ENCODE measurements at places on chromosomes 5 and 9.
A peak's percentile ranks its signal among the peaks of the same experiment; 100 is the strongest.

- DNase-seq, result no peak
These were observed 26.2 kb downstream of the ANGPTL2 start for GRCh38 chr9:127096208-127096607.

DNA sequence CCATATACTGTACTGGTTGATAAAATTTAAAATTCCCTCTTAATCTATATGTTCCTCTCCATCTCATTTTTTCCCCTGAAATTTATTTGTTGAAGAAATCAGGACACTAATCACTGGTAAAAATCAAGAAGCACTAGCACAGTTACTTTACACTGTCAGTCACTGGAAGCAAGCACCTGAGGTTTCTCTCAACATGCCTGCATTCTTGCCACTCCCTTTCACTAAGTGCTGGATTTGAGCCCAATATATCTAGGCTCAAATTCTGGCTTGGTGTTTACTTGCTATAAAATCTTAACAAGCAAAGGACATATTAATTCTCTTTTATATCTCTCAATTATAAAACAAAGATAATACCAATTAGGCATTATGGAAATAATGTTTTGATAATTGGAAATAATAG lies 58.6 kb downstream of the DIAPH1 start:
- no peak for DNase-seq

- peak; percentile 52 for DNase-seq
These were observed 12.0 kb downstream of the GPSM1 start for GRCh38 chr9:136339173-136339957.

DNA sequence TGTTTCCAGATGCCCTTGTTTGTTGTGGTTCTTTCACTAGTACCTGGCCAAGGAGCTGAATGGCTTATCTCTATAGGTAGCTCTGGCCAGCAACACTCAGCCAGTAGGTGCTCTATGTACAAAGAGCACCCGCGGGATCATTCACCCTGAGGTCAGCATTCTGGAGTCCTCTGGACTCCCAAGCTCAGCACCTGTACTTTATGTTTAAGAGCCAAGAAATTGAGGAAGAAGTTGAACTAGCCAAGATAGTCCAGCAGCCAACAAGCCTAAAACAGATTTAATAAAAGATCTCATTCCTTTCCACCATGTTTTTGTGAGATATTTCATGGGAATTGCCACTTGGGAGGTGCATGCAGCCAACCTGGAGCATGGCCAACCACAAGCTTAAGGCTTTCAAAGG lies 242.6 kb upstream of the PAPPA start:
- DNase-seq, result no peak

DNA sequence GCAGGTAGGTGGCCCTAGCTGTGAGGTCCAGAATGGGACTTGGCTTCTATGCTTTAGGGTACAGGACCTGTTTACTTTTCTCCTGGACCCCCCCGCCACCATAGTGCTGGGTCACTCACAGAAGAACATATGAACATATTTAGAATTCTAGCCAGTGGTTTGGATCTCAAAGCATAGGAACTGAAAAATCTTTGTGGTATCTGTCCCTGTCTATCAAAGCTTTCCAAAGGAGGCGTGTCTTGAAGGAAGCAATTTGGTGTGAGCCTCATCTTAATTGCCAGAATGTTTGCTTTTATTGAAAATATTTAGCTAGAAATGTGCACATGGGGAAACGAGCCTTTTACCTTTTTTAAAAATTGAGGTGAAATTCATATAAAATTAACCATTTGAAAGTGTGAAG lies 6.2 kb downstream of the PHF2 start:
- no peak for DNase-seq

- peak; percentile 5 for DNase-seq
These were observed 66.9 kb upstream of the DNAH5 start for GRCh38 chr5:14011089-14012020.

DNA sequence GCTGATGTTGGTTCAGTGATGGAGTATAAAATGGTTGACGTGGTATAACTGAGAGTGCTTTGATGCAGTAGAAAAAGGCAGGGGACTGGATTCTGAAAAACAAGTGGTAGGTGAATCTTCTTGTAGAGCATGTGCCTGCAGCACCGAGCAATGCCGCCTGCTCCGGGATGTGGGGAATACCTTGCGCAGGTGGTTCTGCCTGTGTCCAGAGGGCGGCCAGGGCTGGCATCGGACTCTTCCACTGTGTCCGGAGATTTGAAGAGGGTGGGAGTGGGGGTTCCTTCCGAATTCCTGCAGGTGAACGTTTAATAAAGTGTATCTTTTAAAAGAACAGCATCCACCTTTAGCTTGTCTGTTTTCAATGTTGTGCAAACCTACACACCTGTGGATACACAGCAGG lies 238.0 kb downstream of the FANCC start:
- DNase-seq, result no peak

- no peak for DNase-seq
These were observed 73.8 kb downstream of the LHFPL2 start for GRCh38 chr5:78574731-78575161.

- DNase-seq, result no peak
These were observed 95.0 kb downstream of the CRB2 start for GRCh38 chr9:123450996-123451395.

GRCh38 chr5:149284501-149284900 lies 12.8 kb downstream of the AFAP1L1 start:
- DNase-seq, result no peak

DNA sequence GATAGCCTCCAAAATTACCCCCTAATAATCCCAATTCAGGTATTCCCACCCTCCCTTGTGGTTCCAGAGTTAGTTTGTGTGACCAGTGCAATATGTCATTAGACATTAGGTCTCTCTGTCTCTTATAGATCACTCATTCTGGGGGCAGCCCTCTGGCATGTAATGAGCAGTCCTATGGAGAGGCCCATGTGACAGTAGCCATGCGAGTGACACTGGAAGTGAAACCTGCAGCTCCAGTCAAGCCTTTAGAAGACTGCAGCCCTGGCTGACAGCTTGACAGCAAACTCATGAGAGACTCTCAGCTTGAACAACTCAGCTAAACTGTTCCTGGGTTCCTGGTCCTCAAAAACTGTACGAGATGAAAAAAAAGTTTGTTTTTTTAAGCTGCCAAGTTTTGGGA lies 54.0 kb upstream of the HSPB3 start:
- DNase-seq, result no peak

- no peak for DNase-seq
These were observed 9.7 kb upstream of the RNU6ATAC start for GRCh38 chr9:134174073-134174449.

DNA sequence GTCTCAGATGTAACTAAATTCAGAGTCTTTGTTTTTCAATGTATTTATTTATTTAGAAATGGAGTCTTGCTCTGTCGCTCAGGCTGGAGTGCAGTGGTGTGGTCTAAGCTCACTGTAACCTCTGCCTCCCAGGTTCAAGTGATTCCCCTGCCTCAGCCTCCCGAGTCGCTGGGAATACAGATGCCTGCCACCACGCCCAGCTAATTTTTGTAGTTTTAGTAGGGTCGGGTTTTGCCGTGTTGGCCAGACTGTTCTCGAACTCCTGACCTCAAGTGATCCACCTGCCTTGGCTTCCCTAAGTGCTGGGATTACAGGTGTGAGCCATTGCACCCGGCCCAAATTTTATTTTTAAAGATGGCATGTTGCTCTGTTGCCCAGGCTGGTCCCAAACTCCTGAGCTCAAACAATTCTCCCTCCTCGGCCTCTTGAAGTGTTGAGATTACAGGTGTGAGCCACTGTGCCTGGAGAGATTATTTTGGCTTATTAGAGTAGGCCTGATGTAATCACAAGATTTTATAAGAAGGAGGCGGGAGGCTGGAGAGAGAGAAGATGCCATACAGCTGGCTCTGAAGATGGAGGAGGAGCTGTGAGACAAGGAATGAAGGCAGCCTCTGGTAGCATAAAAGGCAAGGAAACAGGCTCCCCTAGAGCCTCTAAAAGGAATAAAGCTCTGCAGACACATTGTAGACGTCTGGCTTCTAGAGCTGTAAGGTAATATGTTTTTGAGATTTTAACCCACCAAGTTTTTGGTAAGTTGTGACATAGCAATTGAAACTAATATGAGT lies 12.9 kb upstream of the KLF9 start:
- no peak for DNase-seq

DNA sequence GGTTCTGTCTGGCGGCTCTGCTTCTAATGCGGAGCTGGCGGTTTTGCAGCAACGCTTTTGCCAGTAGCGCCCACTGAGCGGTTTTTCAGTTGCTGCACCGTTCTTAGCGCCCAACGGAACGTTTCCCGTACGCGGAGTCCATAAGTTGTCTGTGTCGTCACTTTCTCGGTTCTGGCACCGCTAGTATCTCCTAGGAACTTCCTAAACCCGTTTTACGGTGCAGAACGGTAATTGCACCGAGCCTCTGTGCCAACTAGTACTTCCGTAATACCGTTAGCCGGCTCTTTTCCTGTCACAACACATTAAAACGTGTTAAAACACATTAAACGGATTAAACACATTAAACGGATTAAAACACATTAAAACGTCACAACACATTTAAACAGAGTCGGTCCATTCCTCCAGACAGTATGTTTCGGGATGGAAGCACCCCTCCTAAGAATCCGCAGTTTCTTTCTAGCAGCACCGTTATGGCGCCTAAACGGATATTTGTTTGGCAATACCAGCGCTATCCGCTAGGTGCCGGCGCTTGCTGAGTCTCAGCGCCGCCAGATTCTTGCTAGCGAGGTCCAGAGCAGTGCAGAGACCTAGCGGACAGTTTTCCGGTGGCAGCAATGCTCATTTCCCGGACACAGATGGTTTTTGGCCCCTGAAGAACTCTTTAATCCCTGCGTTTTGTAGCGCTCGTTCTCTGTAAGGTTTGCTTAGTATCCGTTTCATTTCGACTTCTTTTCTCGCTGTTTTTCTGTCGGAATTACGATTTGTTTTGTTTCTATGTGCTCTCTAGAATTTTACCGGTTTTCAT lies 45.4 kb downstream of the ANXA2R start:
- peak; percentile 90 for DNase-seq

DNA sequence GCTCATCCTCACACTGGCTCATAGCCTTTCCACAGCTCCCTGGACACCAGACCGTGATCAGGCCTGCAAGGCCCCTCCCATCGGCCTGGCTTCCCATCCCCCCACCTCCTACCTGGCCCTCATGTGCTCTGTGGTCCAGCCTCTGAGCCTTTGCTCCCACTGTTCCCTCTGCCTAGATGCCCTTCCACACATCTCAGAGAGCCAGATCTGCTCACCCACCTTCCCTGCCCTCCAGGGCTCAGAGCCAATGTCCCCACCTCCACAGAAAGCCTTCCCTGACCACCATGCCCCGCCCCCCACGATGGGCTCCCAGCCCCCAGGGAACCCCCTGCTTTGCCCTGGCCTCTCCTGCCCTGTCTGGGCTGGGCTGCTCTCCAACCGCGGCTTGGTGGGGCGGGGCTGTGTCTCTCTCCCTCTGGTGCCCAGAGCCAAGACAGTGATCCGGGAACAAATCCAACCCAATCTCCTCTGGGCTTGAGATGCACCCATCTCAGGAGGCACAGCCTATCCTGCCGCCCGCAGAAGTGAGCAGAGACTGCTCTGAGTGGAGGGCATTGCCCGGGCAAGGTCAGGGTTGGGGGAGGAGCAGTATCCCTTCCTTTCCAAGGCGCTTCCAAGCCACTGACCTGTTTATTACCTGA lies 1.6 kb downstream of the NINJ1 start:
- DNase-seq, result no peak

- DNase-seq, result no peak
These were observed 102.6 kb downstream of the PDZD2 start for GRCh38 chr5:31741496-31741895.
